ENCODE measurements at places on chromosomes 2 and 18.

DNA sequence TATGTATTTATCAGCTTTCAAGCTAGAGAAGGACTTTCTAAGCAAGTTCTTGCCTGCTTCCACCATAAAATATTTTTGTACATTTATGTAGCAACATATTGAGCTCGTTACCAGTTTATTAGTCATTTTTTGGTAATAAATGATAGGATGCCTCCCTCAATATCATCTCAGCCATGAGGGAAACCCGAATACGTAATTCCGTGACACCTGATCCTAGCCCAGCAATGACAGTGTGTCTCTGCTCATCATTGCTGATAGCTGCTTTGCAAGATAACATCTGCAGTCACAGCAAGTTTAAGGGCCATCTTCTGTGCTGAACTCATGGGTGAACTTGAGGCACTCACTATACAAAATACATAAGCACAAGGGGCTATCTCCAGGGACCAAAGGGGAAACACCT, 62.2 kb downstream of the COL6A3 start:
- DNase-seq = no peak

DNA sequence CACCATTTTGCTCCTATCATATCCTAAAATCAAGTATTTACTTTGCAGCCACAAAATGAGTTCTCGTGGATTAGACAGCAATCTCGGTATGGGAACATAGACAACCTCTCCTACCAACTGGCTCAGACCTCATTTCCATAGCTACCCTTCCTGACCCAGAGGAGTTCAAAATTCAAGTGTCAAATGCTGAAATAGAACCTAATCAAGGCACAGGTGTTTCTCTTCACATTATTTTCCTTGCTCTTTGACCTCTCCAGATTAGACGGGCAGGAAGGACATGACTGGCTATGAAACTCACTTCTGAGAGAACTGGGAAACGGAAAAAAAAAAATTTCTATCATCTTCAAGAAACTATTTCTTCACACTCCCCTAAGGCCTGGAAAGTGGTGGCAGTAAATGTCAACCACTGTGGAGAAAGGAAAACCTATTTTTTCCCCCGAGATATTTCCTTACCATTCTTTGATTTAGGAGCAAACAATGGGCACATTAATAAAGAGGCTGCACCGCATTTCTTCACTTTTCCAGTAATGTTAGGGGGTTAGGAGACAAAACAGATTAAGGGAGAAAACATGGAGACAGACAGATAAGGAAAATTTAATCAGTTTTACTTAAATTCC, 63.6 kb upstream of the DTNB start:
- no peak for DNase-seq

DNA sequence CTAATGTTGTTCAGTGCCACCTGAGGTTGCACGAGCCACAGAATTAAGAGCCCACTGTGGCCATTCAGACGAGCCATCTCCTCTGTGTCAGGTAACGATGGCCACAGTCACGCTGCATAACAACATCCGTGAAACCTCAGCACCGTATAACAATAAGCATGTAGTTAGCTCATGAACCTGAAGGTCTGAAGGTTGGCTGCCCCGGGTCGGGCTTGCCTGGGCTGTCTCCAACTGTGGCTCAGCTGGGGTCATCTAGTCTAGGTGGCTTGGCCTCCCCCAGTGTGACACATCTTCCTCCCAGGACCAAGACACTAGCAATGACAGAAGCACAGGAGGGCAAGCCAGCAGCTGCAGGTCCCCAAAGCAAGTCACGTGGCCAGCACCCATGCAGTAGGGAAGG, 258.0 kb downstream of the GLI2 start:
- DNase-seq = no peak

GRCh38 chr18:68564351-68564750, 150.6 kb downstream of the TMX3 start:
- DNase-seq = no peak

DNA sequence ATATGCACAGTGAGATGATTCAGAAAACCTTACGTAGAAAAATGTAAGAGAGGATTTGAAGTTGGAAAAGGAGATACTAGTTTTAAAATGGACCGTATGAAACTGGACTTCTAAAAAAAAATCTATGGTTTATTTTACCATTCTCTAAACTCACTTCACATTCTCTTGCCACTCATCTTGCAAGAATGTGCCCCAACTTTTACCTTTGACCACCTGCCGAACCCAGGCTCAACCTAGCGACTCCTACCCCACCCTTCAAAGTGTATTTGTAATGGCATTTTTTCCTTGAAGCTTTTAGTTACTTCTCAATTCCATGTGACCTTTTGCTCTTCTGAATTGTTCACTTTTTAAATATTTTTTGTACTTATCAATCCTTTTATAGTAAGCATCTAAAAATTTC, 160.8 kb downstream of the PHLPP1 start:
- no peak for DNase-seq

DNA sequence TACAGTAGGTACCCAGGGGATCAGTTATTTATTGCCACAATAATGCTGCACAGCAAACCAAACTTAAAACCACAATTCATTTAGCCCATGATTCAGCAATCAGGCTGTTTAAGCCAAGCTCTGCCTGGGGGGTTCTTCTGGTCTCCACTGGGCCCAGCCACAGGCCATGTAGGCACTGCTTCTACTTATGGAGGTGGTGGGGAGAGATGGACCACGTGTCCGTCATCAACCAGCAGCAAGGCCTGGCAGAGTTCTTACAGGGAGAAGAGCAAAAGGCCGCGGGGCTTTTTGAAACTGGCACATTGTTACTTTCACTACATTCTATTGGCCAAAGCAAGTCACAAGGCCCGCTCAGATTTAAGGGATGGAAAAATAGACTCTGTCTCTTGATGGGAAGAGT, 76.3 kb upstream of the DAPL1 start:
- no peak for DNase-seq

- no peak for DNase-seq
Observed at GRCh38 chr2:204177977-204178522, 241.5 kb downstream of the ICOS start.

DNA sequence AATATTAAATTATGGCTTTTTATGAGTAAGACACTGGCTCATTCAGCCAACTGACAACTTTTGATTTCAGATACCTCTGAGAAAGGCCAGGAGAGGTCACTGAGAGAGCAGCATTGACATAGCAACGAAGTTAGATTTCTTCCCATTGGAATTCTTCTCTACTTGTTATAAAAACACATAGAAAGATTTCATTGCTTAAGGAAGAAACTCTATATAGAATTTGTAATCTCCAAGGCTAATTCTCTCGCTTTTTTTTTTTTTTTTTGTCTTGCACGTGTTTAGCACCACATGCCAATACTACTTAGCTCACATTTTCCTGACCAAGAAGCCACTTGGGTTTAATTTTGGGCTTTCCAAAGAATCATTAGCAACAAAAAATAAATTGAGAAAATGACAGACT, 233.7 kb downstream of the CALCRL start:
- DNase-seq = no peak

DNA sequence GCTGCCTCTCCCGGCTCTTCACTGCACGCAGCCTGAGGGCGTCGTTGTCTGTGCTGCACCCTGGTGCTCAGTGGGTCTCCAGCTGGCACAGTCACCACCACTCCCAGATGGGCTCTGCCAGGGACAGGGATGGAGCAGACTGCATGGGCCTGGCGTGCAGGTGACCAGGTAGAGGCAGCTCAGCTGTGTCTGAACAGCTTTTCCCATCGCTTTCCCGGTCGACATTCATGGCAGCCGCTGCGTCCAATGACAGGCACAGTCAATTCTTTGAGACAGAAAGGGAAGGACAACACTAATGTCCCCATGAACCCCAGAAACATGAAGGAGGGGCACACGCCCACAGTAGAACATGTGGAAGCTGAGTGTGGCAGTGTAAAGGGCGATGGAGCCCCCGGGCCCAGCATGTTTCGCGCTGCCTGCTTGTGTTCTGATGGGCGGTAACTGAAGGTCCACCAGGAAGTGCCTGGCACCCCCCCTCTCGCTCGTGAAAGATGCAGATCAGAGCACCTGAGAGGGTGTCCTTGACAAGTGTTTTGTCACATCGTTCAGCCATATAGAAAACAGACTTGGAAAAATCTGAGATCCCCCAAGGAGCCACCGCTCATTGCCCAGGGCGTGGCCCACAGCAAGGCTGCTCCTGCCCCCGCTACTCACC, 122.4 kb downstream of the NFATC1 start:
- no peak for DNase-seq

GRCh38 chr2:224885836-224886547, 156.3 kb downstream of the DOCK10 start:
- DNase-seq = no peak

GRCh38 chr2:88690591-88691338, 708 bp upstream of the RPIA start:
- DNase-seq = peak; percentile 32

DNA sequence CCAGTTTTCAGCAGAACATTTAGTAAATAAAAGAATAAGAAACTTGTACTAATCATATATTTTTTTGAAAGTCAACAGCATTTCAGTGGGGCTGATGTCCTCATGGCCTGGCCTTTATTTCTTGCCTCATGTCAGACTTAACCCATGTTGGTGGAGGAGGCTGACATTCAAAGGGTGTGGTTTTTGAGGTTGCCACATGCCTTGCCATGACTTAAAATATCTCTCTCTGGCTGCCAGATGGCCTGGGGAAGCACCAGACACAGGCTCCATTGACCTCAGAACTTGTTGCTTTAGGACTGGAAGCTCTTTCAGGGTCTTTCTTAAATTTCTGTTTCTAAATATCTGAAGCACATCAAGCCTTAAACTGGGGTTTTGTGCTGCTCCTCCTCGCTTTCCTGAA, 32.5 kb upstream of the CD28 start:
- DNase-seq = no peak

DNA sequence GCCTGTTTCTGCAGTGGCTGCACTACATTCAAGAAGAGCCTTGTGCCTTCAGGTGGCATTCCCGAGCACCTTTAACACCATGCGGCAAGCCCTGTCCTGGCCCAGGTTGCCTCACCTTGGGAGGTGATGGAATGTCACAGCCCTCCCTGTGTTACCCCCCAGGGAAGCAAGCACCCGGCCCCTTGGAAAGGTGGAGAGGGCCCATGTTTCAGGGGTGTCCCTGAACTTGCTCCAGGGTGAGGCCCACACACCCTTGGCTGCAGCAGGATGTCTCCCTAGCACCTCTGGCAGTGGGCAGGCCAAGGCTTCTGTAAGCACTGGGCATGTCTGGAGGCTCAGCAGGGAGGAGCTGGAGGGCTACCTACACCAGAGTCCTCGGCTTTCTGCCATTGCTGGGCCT, 29.3 kb upstream of the ACAA2 start:
- no peak for DNase-seq

GRCh38 chr2:138329591-138329990, 172.0 kb upstream of the SPOPL start:
- no peak for DNase-seq

GRCh38 chr18:7746106-7746505, 179.0 kb downstream of the PTPRM start:
- no peak for DNase-seq

- peak; percentile 22 for DNase-seq
Observed at GRCh38 chr18:22378672-22379282, 38.9 kb downstream of the CTAGE1 start.

GRCh38 chr2:191443446-191443845, 198.2 kb downstream of the MYO1B start:
- no peak for DNase-seq
